ENCODE measurements at places on chromosomes 7 and 10.

- DNase-seq: no peak
Measured at GRCh38 chr10:74024600-74024999, 26.7 kb downstream of the VCL start.

DNA sequence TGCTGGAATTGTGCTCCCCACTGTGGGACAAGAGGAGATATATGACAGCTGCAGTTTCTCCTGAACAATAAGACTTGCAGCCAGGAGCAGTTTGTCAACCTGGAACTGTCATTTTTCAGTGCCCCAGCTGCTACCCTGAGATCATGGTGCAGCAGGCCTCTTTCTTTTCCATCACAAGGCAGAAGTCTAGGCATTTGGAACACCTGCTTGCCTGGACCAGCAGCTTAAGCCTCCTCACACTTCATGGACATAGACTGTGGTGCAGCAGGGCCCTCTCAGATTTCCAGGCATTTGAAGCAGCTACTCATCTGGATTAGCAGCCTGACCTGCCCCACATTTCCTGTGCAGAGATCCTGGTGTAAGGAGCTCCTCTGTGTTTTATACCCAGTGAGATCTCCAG lies 450.7 kb upstream of the TEX47 start:
- DNase-seq: no peak

- DNase-seq: no peak
Measured at GRCh38 chr7:102153599-102153946, 133.1 kb upstream of the SH2B2 start.

DNA sequence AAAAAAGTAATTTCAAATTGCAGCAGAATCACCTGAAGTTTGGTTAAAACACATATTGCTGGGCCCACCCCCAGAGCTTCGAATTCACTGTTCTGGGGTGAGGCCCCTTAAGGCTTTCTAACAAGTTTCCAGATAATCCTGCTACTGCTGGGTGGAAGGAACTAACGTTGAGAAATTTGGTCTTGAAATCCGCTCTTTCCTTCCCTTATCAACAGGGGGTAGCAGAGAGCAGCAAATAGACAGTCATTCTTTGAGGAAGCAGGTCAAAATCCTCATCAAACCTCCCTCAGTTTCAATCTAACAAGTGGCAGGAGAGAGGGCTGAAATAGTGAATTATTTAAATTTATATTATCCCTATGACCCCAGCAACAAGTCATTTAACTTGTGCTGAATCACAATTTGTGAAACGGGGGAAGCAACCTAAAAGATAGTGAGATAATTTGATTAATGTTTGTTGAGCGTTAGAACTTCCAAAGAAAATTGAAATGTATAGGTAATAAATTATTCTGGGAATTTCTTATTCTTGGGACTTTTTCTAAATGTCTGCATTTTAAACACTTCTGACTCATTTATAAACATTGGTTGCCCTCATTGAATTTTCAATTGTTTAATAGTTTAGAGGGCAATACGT lies 21.7 kb upstream of the MALSU1 start:
- no peak for DNase-seq

DNA sequence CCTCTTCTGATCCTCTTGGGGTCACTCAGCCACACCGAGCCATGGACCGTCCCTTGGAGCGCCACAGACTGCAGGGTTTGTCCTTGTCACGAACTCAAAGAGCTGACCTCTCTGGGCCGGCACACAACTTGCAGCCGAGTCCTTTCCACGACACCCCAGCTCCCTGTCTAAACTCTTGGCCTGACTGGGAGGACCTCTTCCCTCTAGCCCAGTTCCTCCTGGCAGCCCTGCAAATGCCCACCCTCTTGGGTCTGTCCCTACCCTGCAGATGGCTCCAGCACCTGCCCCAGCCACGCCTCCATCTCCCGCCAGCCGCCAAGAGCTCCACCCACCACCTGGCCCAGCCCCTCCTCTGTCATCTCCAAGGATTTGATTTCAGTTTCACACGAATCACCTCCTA lies 339.2 kb downstream of the DNAJB6 start:
- no peak for DNase-seq

DNA sequence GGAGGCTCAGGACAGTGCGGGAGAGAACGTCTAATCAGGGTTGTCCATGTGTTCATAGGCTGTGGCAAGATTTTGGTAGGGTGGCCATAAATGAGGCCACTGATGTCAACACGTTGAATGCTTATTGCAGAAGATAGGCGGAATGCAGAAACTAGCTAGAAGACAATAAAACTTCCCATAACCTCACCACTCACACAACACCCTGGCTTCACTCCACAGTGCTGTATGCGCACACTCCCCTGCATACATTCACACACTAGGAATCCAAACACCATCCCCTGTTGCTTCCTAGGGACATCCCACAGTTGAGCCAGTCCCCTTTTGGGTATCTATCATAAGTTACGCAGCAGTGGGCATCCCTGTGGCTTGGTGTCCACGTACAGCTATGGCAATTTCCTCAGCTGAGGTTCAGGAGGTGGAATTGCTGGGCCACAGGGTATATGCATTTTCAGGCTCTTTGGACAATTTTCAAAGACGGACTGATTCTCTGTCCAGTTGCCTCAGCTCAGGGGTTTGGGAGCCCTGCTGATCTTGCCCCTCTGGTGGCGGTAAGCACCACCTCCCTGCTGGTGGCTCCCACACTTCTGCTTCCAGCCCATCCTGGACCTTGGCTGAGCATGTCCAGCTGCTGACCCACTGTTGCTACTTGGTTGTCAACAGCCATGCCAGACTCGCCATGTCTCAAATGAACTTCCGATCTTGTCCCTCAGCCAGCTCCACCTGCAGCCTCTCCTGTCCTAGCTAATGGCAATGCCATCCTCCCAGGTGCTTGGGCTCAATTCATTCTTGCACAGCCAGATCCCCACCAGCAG lies 36.4 kb downstream of the CDH23 start:
- DNase-seq: no peak

DNA sequence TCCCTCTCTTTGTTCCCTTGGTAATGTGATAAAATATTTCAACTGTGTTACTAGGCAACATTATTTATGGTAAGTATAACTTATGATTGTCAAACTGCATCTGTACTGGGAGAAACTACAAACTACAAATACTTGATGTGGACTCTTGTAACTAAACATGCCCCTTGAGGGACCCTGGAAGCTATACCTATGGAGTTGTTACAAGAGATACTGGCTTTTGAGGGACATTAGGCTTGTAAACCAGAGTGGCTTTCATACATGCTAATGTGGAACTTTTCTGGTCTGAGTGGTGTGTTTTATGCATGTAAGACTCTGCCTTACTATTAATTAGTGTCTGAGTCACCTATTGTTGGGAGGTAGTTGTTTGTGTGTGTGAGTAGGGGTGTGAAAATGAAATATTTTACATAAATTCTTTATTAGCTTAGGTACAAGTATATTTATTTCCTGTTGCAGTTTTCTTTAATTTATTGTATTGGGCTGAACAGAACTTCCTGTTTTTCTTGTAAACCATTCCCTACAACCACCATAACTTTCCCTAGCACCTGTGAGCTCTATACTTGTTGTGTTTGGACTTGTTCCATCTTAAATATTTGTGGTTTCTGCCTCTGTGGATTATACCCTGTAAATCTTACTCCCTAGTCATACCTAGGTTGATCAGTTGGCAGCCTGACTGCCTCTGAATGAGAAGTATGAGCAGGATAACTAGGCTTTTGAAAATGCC lies 49.8 kb downstream of the STK31 start:
- DNase-seq: no peak

DNA sequence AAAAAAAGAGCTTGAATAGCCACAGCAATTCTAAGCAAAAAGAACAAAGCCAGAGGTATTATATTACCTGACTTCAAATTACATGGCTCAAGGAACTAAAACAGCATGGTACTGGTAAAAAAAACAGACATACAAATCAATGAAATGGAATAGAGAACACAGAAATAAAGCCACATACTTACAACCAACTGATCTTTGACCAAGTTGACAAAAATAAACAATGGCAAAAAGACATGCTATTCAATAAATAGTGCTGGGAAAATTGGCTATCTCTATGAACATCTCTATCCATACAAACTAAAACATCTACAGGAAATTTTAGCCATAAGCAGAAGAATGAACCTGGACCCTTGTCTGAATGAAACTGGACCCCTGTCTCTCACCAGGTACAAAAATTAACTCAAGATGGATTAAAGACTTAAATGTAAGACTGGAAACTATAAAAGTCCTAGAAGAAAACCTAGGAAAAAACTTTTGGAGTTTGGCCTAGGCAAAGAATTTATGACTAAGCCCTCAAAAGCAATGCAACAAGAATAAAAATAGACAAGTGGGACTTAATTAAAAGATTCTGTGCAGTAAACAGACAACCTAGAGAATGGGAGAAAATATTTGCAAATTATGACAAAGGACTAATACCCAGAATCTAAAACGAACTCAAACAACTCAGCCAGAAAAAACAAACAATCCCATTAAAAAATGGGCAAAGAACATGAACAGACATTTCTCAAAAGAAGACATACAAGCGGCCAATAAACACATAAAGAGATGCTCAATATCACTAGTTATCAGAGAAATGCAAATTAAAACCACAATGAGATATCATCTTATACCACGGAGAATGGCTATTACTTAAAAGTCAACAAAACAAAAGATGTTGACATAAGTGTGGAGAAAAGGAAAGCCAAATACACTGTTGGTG lies 72.8 kb upstream of the DDC start:
- no peak for DNase-seq

DNA sequence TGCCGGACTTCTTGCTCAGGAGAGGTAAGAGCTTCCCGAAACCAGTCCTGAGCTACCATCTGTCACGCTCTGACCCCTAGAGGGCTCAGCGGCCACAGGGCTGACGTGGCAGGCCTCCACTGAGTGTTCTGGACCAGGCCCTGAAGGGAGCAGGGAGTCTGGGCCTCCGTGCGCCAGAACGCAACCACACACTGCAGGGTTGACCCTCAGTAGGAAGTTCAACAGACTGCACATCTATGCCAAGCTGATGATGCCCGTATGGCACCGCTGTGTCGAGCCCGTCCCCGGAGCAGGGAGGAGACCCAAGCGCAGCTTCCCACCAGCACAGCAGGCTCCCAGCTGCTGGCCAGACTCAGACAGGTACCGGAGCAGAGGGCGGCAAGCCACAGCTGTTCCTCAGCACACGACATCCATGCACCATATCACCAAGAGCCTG lies 39.2 kb downstream of the CAMK2B start:
- DNase-seq: no peak

DNA sequence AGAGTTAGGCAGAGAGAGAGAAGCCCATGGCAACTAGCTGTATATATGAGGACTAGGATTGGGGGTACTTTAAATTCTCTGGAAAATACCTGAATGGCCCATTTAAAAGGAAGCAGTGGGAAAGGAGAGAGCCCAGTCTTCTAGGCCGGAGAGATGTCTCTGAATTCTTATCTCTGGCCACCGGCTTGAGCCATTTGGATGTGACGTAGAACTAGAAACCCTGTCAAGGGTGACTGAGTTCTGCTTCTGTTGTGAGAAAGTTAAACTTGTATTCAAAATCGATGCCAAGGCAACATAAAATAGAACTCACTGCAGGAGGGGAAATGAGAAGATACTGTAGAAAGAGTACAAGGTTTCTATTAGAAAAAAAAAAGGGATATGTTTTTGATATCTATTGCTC lies 6.3 kb upstream of the GSTK1 start:
- no peak for DNase-seq

- DNase-seq: no peak
Measured at GRCh38 chr7:8217200-8218068, 44.5 kb downstream of the ICA1 start.

- DNase-seq: no peak
Measured at GRCh38 chr7:2736411-2736914, 48.5 kb downstream of the AMZ1 start.

DNA sequence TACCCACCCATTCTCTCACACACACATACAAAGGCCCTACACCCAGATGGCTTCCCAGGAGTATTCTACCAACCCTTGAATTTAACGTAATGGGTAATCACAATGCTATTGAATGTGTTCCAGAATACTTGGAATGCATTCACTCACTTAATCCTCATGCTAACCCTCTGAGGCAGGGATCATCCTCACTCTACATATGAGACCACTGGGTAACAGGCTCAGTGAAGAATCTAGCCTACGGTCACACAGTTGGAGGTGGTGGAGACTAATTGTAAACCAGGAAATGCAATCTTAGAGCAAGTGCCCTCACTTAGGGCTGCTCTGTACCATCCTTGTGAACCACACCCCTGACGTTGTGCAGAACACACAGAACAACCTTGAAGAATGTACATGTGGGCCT lies 87.5 kb downstream of the PPP1R3C start:
- DNase-seq: no peak

DNA sequence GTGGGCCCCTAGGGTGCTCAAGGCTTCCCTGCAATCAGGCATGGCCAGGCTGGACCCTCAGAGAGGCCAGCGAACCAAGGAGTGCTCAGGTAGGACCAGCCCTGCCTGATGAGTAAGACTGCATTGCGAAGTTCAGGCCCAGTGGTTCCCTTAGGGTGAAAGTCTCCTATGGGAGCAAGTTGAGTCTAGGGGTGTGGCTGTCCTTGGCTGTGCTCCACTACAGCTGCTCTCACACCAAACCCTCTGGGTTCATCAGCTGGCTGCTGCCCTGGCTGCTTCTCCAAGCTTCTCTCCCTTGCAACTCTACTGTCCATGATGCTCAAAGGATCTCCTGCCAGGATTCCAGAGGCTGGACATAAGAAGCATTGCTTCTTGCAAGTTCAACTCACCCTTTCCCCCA lies 18.7 kb downstream of the FAM25A start:
- no peak for DNase-seq

GRCh38 chr10:22690614-22691431 lies 23.6 kb downstream of the PIP4K2A start:
- DNase-seq: no peak

- no peak for DNase-seq
Measured at GRCh38 chr10:69649786-69650550, 19.9 kb downstream of the FAM241B start.

DNA sequence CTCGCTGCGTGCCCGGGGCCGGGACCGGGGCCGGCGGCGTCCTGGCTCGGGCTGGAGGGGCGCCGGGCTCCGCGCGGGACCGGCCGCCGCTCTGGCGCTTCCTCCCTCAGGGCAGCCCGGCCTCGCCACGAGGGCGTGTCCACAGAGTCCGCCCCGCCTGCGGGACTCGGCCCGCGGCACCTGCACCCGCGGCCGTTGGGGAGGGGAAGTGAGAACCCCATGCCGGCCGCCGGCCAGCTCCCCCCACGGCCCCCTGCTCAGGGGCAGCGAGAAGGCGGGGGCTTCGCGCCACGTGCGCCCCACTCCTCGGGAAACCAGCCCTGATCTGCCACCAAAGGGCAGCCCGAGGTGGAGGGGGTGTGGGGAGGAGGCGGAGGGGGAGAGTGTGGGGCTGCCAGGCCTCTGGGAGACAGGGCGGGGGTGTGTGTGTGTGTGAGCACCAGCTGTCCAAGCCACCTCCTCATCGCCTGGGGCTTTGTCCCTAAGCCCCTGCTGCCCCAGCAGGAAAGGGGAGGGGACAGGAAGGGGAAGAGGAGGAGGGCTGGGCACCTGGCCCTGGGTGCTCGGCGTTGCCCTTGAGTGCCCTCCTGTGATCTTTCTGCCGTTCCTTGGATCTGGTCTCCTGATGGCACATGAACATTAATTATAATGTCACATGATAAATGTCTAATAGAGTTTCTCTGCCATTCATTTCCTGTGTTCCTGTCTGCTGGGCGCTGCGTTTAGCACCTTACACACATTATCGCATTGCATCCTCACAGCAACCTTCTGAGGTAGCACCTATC lies at the start of gene PIK3AP1:
Gene PIK3AP1 (minus strand): TSS at position 93 of the 785 bp plus-strand sequence. CDS start 120 bp downstream, outside the sequence.
- DNase-seq: peak; percentile 16
